ENCODE measurements at places on chromosomes 7 and 10.

DNA sequence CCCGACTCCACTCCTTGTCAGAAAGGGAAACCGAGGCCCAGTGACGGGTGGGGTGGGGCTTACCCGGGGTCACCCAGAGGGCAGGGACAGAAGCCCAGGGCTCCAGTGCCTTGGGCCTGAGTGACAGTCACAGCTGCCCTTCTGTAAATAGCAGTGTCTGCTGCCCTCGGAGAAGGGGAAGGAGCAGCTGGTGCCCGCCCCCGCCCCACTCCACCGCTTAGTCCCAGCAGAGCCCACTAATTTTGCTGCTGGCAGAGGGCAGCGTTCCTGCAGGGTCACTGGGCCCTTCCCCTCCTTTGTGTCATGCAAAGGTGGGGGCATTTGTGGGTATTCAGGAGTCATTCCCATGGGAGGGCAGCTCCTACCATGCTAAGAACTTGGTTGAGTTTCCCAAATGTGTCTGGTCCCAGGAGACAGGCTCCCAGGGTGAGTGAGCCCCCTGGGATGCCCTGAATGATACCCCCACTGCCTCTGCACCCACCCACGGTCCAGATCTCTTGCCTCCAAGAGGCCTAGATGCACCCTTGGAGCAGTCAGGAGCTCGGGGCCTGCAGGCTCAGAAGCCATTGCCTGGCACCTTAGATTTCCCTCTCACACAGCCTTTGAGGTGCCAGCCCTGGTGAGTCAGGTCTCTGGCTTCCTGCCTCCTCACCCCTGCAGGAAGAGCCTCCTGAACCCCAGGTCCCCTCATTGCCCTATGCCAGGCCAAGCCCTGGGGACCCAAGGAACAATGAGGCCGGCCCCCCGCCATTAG is 17.2 kb downstream of the SH2B2 start:
- no peak for DNase-seq

DNA sequence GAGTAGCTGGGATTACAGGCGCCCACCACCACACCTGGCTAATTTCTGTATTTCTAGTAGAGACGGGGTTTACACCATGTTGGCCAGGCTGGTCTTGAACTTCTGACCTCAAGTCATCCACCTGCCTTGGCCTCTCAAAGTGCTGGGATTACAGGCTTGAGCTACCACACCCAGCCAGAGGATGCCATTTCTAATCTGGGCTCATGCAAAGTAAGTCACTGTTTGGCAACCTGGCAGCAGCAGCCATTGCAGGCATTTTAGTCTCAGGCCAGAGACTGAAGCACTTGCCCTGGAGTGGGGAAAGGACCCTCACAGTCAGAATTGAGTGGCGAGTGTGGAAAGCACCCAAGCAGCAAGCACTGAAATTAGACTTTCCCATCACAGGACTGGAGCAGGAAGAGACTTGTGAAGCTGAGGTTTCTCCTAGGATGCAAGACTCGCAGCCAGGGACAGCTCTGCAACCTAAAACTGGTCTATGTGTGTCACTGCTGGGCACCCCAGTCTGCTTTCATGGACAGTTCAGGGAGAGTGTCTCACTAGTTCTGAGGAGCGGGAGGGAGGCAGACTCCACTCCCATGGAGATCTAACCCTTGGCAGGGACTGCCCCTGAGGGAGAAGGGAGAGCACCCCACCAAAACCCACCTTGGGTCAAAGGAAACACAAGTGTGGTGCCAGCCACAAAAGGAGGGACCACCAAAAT is 27.6 kb downstream of the SNX13 start:
- no peak for DNase-seq

DNA sequence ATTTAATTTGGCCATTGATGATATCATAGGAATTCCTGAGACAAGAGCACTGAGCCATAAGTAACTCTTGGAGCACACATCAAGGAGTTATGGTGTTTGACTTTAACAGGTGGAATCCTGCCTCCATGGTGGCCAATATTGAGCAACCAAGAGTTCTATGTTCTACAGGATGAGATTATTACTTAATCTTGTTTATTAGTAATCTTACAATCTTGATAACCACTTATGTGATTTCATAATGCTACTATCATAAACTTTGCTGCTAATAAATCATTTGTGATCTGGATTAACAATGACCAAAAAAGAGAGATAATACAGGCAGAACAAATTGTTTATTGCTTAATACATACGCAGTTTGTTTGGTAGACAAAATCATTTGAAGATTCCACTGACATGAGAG is 27.5 kb upstream of the PDK4 start:
- DNase-seq = no peak

DNA sequence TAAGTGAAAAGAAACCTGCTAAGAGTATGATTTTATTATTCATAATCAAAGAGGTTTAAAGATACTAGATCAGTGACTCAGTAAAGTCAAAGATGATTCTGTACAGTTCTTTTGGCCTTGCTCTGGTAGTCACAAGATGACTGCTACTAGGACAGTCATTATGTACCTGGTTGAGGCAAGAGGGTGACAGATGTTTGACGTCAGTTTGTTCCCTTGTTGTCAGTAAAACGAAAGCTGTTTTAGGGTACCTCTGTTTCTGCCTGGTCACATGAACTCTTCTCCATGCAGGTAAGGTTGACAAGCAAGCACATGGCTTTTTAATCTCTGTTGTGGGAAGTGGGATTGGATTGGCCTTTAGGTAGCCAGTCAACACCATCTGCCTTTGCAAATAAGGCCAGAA is 308.0 kb downstream of the EXOC4 start:
- no peak for DNase-seq

- no peak for DNase-seq
Observed at GRCh38 chr7:68676813-68677535, 921.3 kb upstream of the AUTS2 start.

- peak; percentile 18 for DNase-seq
Observed at GRCh38 chr10:55500931-55501559, 700.0 kb upstream of the PCDH15 start.

DNA sequence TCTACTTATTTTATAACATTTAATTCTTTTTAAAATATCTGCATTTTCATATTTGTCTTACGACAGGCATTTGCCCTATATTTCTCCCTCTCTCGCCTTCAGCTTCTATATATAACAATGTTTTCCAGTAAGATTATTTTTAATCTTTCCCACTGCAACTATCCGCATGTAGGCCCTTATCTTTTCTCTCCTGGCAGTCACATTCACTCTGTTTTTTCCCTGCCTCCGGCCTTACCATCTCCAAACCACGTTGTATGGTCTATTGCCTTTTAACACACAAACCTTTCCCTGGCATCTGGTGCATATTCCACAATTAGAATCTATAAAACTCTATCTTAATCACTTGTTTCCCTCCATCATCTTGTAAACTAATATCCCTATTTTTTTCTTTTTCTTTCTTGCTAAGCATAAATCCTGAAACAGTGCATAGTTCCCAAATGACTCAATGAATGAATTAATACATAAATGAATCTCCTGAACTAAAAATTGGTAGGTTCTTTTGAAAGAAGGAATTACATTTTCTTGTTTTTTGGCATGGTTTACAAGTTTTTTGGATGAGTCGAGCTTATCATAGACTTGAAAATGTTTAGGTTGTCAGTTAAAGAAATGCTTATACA is 173.2 kb downstream of the SEMA3A start:
- DNase-seq = no peak

DNA sequence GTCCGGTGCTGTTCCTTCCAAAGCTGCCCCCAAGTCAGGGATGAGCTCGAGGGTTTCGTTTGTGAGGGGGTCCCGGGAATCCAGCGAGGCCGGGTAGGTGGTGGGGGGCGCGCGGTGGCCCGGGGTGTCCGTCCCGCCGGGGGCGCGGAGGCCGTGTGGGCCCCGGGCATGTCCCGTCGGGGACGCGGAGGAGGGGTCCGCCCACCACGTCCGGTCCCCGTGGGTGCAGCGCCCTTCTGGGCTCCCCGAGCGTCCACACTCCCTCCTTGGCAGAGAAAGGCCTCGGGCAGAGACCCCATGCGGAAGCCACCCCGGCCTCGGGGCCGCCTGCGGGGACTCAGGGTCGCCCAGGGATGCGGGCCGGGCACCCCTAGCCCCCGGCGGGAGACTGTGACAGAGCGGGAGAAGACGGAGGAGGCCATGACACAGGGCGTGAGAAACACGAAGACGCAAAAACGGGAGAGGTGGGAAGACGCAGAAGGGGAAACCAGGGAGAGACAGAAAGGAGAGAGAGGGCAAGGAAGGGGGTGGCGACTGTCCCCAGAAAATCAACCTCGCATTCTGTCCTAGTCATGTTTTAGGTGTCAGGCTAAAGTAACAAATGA is 640 bp upstream of the ZNF425 start:
- no peak for DNase-seq

- DNase-seq = no peak
Observed at GRCh38 chr7:16431646-16432424, 10.5 kb upstream of the CRPPA start.

Measured in renal cortex interstitium (tissue), 15 donors.